ENCODE measurements at places on chromosomes 11 and 22. TPM values are rescaled to one million over a fixed set of nuclear protein-coding genes. Genes with fewer than 3 reads are reported as not detected.

- H3K27ac ChIP-seq: no peak overlapping the region
- no peak overlapping the region for H3K4me3 ChIP-seq
- H3K27me3 ChIP-seq: no peaks in the 10 kb centered on the region
- H3K4me1 ChIP-seq: no peaks in the 10 kb centered on the region
Observed at GRCh38 chr22:29377979-29378378, 10.4 kb downstream of the AP1B1 start.

DNA sequence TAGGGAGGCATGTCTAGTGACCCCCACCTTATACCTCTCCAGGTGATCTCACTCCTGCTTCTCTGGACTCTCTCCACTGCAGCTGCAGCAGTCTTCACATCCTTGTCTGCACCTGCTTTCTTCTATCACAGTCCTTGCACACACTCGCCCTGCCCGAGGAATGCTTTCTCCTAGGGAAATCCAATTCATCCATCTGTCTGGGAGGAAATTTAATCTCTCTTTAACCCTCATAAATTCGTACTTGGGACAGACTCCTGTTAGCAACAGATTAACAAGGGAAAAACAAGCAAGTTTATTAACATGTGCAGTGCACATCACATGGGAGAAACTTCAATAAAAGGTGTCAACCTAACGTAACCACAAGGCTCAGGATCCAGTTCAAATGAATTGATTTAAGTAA lies 11.3 kb upstream of the RCN1 start:
- H3K4me1 ChIP-seq: no peaks in the 10 kb centered on the region
- H3K27ac ChIP-seq: no peak overlapping the region
- no peaks in the 10 kb centered on the region for H3K36me3 ChIP-seq

DNA sequence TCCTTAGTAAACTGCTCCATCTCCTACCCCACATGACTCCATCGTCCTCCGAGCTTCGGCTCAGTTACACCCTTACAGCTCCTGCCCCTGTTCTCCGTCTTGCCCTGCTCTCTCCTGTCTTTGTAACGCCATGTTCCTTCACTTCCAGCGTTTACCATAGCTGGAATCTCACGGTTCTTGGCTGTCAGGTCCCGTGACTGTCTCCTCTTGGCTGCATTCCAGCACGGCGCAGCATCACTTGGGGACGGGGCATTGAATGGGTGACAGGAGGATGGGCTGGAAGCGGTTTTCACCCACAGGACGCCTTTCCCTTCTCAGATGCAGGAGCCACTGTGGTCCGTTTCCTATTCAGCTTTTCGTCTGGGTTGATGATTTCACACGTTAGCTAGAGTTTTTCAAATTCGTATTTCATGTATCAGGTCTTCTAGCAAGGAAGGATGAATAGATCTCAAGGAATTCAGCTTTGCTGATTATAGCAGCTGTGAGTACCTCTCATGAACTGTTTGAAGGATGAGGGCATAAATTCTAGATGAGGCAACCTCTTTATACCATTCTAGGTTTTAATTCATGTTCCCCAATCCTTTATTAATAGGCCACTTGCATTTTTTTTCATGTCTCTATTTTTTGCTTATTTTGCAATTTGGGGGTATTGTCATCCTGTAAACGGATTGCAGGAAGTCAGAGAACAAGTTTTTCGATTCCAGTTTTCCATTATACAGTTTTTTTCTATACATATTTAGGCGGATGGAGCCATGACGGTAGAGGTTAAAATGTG lies 29.1 kb downstream of the ZBED4 start:
- no peaks in the 10 kb centered on the region for H3K27me3 ChIP-seq
- H3K4me3 ChIP-seq: no peak overlapping the region
- no peaks in the 10 kb centered on the region for H3K36me3 ChIP-seq
- H3K27ac ChIP-seq: no peak overlapping the region

DNA sequence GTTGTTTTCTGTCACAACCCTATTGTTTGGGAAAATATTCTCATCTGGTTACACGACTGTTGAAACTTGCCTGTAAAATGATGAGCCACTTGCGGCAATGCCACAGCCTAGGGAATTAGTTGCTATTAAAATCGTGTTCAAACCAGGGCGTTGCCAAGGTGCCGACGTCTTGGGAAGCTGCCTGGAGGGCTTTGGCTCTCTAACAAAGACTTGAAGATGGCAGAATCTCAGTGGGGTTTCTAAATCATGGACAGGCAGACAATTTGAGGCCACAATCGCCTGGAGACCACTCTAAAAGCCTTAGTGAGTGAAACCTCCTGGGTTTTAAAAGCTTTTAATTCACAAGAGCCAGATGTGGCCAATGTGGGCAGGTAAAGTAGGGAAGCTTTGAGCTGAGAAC lies 117.2 kb upstream of the BMAL1 start:
- no peaks in the 10 kb centered on the region for H3K4me1 ChIP-seq
- no peaks in the 10 kb centered on the region for H3K36me3 ChIP-seq
- DNase-seq: no peak

GRCh38 chr11:113296447-113297205 lies 17.8 kb upstream of the TTC12 start:
- H3K36me3 ChIP-seq: no peaks in the 10 kb centered on the region
- H3K27ac ChIP-seq: no peak overlapping the region
- no peak overlapping the region for H3K4me3 ChIP-seq
- DNase-seq: no peak
- H3K27me3 ChIP-seq: no peaks in the 10 kb centered on the region

The CCDC89 gene
- 0.77 TPM for total RNA-seq

Data from uterus (tissue), 4 donors.